GM13977 (cell line): ENCODE measurements at places on chromosomes 2 and 18.

- DNase-seq, result no peak
Observed at GRCh38 chr2:169761251-169761969, 27.8 kb downstream of the KLHL23 start.

GRCh38 chr2:24334245-24334633 is 26.1 kb downstream of the ITSN2 start:
- no peak for DNase-seq

DNA sequence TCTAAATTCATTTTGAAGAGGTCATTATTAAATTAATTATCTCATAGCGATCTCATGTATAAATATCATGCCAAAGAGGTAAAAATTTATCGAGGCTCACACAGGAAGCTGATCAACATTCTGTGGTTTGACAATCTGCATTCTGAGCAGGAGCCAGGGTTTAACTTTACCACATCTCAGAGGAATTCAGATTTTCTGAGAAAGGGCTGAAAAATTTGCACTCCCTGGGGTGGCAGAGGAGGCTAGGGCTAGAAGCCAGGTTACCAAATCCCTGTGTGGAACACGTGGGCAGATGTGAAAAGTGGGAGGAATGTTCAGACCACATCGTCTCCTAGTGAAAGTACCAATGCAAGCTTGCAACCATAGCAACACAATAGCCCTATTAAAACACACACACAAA is 63.5 kb upstream of the CTLA4 start:
- no peak for DNase-seq

GRCh38 chr18:78992041-78993011 is 12.7 kb downstream of the SALL3 start:
- DNase-seq, result no peak

- DNase-seq, result no peak
Observed at GRCh38 chr2:97712693-97713295, 582 bp upstream of the ZAP70 start.

DNA sequence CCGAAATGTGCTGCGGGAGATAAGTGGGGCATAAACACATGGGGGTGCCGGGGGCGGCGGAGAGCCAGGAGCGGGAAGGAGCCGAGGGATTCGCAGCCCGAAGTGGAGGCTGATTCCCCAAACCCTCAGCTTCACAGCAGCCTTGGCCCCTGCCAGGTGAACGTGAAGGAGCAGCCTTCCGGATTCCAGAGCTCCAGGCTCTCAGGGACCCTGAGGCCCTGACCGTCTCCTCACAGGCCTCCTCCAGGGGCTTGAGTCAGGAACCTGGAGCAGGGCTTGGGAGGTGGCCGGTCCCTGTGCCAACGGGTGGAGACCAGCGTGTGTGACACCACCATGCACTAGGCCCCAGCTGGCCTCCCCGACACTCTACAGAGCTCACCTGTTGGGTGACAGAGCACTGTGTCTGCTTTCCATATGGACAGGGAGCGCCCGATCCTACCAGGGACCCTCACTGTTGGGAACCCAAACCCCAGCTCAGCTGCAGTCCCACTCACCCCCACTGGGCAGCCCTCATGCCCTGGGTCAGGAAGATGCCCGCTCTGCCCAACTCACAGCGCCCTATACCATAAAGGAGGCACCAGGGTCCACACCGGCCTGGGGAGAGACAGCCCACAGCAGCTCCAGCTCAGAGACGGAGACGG is 117.6 kb upstream of the OTOS start:
- DNase-seq, result no peak

- DNase-seq, result no peak
Observed at GRCh38 chr2:86315084-86315483, 22.3 kb downstream of the REEP1 start.

DNA sequence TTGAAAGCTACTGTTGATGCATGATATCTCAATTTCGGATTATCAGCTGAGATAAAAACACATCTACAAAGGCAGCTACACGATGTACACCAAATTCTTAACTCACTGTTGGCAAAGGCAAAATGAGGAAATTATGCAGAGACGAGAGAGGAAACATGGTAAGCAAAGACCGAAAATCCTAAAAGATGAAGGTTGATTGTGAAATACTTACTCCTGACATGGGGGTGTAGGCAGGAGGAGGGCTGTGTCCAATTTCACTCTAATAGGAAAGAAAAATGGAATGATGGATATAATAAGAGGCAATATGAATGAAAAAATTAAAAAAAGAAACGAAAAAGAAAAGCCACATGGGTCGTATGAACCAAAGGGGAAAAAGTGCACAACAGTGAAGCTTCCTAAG is 831.3 kb downstream of the CPS1 start:
- DNase-seq, result no peak

DNA sequence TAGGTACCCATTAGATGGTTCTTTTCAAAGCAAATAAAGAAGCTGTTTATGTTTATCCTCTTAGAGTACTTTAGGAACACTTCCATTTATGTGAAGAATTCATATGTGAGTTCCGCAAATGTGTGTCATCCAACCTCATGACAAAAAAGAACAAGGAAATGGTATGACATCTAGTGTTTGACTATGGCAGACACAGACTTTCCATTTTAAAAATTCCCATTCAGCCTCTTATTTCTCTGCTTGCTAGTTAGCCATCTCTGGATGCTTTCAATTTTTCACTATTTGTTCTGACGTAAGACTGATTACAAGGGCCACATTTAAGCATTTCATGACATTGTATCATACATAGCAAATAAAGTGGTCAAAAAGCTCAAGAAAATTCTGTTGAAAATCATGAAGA is 103.0 kb downstream of the ZAP70 start:
- no peak for DNase-seq

DNA sequence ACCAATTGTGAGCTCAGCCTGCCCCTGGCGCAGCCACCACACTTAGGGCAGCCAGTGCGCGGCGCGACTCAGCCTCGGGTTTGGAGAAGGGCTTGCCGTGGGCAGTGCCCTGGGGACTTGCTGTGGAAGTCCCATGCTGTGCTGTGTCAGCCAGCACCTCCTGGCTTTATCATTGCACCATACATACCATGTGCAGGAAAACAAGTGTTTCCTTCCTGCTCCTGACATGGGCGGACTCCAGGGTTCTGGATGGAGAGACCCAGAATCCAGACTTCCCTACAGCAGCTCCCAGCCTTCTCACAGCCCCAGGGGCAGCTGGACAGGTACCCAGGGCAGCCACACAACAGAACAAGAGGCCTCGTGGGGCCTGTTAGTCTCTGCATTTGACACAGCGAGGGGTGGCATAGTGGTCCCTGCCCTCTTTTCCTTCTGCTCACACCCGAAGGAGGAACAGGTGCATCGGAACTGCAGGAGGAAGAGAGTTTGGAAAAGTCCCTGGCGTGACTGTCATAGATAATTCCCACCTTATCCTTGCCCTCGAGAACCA is 54.2 kb downstream of the SDC1 start:
- DNase-seq, result no peak

GRCh38 chr2:12694990-12695774 is 21.6 kb upstream of the TRIB2 start:
- DNase-seq, result peak; percentile 22

- no peak for DNase-seq
Observed at GRCh38 chr2:26687328-26687727, 5.2 kb upstream of the KCNK3 start.

- DNase-seq, result no peak
Observed at GRCh38 chr2:85769983-85770362, 16.2 kb downstream of the ATOH8 start.

DNA sequence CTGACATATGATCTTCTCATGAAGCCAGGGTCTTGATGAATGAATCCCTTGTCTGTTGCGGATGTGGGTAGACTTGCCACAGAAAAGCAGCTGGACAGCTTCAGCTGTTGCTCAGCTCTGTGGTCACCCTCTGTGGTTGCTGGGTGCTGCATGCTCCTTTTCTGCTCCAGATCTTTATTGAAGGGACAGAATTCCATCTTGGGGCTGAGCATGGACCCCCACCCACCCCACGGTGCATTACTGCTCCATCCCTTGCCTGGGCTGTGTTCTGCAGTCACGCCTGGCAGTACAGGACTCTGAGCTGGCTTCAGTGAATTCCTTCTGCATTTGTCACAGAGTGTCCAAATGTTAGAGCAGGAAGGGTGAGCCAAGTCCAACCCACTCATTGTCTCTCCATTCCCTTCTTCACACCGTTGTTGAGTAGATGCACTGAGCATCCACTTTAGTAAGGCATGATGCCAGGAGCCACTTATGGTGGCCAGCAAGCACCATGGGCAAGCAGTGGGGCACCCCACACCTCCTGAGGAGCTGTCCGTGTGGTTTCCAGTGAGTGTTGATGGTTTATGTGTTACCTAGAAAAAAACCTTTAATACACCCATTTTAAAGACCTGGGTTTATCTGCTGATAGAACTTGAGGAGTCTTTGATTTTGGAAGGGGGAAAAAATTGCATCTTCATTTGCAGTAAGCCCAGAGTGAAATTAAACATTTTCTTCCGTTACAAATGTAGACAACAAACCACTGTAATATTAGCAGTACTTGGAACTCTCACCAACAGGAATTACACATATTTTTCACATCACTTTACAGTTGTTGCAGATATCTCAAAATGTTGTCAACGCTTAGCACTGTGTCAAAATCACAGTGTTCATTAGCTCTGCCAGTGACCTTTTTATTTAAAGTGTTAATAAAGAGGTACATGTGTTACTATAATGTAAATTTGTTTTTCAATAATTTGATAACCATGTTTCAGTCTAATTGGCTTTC is 14.7 kb upstream of the ITGB6 start:
- DNase-seq, result no peak

GRCh38 chr2:104332731-104333130 is 521.2 kb upstream of the POU3F3 start:
- no peak for DNase-seq

DNA sequence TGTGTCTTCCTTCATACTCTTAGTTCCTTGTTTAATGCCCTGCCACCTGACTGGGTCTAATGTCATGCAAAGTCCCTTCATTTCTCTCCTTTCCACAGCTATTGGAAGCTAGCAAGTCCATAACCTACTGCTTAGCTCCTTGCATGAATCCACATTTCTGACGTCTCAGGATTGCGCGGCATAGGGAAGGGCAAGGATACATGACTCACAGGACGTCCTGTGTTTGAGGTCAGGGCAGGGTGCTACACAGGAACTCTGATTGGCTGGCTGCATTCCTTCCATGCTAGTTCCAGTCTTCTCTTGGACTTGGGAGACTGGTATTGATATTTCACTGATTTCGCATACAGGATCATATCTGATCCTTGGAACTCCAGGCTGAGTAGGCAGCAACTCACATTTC is 137.9 kb downstream of the CDH2 start:
- DNase-seq, result no peak

DNA sequence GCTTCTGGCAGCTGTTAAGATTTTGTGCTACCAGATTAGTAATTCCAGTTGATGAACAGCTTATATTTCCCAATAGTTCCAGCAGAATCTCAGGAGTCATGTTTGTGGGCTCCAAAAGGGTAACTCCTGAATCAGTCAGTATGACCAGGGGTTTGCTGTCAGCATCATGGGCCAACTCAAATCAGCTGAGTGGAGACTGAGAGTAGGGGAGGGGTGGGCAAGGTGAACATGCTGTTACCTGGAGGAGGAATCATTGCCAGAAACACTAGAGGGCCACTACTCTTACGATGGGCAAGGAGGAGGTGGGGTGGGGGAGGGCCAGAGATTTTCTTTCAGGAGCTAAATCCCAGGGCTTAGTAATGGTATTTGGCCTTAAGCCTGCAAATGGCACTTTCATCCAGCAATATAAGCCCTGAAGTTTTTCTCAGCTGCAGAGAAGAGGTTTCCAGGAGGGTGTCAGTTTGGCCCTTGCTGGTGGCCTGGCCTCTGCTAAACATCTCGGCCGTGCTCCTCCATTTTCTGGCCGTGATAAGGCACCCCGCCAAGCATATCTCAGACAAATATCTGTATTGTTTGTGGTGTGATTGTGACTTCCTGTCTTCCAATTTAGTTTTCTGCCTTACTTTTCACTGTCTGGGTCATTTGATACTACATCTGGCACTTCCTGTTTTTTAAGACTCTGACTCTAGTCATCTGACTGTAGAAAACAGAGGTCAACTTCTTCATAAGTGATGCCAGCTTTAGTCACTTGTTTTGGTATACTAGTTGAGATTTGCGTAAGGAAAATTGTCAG is 120.5 kb upstream of the CXCR4 start:
- DNase-seq, result peak; percentile 61

DNA sequence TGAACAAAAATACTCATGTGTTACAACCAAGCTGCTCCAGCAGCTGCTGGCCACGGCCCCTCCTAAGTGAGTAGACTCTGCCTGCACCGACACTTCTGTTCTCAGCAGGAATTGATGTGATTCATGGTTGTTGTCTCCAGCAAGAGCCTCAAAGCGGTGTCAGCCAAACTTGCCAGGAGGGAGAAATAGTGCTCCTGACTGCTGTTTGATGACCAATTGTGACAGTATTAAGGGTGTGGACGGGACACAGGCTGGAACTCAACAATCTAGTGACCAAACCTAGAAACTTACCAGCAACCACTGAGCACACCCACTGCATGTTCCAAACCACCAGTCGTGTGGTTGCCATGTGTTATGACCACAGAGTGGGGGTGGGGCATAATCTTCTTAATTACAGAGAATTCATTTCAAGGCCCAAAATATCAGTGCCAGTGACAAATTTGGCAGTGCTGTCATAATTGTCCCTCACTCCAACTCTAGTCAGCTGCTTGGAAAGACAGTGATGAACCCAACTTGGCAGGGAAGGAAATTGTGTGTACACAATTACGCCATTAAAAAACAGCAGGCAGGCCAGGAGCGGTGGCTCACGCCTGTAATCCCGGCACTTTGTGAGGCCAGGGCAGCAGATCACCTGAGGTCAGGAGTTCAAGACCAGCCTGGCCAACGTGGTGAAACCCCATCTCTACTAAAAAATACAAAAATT is 30.4 kb downstream of the FBLN7 start:
- DNase-seq, result no peak

- DNase-seq, result no peak
Observed at GRCh38 chr2:8219631-8220355, 462.1 kb upstream of the ID2 start.

DNA sequence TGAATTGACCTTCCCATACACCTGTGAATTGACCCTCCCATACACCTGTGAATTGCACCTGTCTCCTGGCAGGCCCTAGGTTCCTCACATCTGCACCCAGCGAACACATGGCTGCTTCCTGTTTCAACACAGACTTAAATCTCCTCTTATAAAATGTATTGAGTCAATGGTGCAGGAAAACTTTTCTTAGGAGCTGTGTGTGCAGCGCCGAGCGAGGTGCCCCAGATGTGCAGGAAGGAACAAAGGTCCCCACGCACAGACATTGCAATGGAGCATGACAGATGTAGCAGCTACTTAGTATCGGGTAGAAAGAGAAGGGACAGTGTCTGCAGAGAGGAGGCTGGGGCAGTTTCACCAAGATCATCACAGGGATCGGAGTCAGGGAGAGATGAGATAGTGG is 85.5 kb upstream of the PXDN start:
- no peak for DNase-seq
